ENCODE measurements at places on chromosomes 2 and 18.

GRCh38 chr2:150889141-150889540 lies 372.5 kb downstream of the RBM43 start:
- DNase-seq, result peak; percentile 47

DNA sequence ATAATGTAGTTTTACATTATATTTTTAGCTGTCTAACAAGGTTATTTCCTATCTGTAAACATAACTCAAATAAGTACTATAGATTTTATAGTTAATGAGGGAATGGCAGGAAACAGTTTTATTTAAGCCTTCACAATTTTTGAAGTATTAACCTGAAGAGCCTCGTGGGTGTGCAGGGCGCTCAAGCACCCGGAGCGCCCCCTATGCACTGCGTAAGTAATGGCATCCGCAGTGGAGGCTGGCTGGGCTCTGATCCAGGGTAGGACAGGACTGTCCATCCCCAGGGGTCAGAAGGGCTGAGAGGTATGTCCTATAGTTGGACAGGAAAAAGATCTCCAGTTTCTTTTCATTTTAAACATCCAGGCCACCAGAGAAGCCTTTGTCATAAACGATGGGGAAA lies 8.2 kb upstream of the GBX2 start:
- DNase-seq, result no peak

GRCh38 chr2:197197895-197198311 lies 112.7 kb downstream of the ANKRD44 start:
- DNase-seq, result no peak

DNA sequence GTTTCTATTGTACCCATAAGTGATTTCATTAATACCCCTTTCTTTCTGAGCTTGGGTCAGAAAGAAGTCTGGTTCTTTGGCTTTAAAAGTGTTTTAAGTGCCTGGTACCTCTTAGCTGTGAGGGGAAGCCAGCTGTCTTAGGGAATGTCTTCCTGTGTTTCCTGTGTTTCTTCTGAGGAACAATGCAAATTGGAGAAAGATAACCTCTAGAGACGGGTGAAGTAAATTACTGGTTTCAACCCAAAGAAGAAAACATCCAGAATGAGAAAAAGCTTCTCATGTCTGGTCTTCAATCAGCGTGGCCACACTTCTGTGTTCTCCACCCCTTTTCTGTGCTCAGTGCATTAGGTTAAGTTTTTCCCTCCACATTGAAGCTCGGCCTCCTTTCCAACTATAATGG lies 10.2 kb upstream of the CHN1 start:
- DNase-seq, result no peak

DNA sequence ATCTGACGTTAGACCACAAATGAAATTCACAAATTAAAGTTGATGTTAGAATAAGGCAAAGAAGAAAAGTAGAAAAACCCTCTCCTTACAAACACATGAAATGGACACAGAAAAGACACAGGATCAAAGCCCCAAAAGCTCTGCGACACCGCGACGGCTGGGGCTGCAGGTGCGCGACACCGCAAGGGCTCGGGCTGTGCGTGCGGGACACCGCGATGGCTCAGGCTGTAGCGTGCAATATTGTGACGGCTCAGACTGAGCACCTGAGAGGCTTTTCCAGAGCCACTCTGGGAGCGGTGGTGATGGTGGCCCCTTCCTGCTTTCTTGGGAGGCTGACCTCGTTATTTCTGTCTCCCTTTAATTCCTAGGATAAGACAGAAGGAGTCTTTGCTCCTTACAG lies 256.9 kb downstream of the TWIST2 start:
- DNase-seq, result no peak

DNA sequence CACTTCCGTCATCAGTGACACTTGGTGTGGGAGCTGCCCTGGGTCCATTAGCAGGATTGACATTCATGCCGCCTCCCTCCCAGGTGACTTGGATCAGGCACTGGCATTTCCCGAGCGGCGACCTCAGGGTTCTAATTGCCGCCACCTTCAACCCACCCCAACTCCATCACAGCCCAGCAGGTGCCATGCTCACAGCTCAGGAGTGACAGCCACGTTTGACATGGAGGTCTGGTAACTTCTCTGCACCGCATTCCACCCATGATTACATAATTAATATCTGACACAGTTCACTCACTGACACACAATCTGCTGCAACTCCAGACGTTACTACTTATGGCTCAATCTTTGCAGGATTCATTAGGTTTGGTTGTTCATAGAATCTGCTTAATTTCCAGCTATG lies 450.9 kb upstream of the MYT1L start:
- DNase-seq, result no peak

- DNase-seq, result peak; percentile 95
Observed at GRCh38 chr2:200408428-200409316, 101.2 kb downstream of the KCTD18 start.

DNA sequence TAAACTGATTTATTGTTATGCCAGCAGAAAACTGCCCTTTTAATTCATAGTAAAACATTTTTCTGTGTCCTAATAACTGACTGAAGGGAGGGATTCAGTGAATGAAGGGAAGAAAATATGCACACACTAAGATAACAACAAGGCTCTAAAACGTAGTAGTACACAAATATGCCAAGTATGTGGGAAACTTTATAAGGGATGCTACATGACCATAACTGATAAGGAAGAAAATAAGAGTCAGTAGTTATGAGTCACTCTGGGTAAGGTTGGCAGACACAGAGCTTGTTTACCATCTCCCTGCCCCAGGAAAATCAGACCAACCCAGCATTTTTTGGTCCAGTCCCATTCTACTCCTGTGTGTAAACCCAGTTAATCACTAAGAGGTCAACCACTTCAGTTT lies 124.2 kb downstream of the RPRM start:
- DNase-seq, result peak; percentile 28

GRCh38 chr2:33256162-33256755 lies 220.2 kb upstream of the RASGRP3 start:
- no peak for DNase-seq

GRCh38 chr2:158651358-158652057 lies 143.6 kb upstream of the DAPL1 start:
- no peak for DNase-seq

DNA sequence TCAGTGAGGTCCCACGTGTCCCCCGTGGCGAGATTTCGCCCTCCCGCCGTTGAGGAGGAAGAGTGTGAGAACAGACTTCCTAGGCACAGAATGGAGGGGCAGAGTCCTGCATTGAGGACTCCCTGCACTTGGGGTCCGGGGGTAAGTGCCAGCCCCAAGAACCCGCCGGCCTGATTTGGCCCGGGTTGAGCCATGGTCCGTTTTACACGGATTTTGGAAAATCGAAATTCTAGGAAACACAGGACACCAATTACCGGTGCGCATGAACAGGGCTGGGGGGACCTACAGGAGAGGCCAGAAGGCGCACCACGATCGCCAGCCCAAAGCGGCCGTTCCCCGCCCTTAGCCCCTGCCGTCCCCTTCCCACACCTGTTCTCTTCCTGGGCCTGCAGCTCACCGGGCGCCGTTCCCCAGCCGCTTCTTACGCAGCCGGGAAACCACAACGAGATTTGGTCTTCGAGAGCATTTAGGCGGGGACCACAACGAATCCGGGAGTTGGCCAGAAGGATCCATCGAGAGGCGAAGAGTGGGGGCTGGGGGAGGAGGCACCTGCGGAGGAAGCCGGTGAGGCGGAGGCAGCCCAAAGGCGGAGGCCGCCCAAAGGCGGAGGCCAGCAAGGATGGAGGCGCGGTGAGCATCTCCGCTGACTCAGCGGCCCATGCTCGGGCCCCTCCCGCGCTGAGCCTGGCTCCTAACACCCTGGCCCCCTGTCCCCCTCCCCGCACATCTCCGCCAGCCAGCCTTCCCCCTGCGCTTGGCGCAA lies 464 bp upstream of the TLX2 start:
- no peak for DNase-seq

GRCh38 chr2:174333372-174334277 lies 1.1 kb upstream of the SP9 start:
- no peak for DNase-seq

DNA sequence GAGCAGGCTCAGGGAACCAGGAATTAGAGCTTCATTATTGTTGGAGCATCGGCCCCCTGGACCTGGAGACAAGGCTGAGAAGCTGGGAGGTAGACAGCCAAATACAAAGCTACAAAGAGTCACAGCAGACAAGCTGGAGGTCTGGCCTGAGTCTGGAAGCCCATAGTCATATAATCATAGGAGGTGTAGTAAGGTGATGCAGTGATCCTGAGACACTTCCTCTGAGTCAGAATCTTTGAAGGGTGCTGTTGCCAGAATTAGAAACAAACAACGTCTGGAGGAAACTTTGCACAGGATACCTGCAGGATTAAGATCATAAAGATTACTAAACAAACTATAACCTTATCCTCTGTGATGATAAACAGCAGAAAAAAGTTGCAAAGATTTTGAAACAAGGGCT lies 213.8 kb downstream of the DSC3 start:
- no peak for DNase-seq

GRCh38 chr2:134402410-134402809 lies 148.5 kb downstream of the MGAT5 start:
- peak; percentile 26 for DNase-seq

DNA sequence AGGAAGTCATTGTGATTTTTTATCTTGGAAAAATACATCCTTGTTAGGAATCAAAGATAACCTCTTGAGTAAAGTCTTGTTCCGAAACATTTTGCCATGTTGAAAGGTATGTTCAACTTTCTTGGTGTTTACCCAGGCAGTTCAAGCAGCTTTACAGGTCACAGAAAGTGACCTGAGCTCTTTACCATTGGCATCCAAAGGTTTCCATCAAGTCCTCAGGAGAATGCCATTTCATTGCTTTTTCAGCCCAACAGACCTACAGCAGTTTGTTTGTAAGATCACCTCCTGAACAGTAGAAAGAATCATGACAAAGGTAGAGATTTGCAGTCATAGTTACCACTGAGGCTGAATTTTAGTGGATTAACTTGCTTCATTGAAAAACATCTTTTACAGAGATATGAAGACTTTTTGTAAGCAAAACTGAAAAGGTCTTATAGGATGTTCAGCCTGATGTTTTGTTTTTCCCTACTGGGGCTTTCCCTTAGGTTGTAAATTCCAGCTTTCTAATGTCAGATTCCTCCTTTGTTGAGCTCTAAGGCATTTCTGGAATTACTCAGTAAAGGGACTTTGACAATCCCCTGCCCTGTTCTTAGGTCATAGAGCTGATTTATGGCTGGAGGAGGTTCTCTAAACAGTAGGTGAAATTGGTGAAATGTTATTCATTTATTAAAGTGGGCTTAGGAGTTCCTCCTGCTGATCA lies 236.8 kb upstream of the RBMS1 start:
- DNase-seq, result no peak

DNA sequence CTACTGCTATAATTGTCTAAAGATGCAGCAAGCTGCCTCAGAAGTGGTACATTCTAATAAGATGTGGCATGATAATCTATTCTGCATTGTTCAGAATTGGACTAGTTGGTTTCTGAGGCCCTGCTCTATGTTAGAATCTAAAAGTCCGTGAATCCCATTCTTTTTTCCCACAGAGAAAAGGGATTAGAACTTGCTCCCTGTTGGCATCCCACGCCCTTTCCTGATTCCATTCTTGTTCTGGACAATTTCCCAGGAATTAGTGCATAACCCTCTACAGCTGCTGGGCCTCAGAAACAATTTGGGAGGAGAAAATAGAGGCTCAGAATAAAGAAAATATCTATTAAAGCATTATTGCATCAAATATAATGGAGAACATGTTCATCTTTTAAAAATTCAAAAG lies 282.7 kb downstream of the NRXN1 start:
- peak; percentile 4 for DNase-seq

GRCh38 chr2:66252109-66252508 lies 182.8 kb upstream of the MEIS1 start:
- no peak for DNase-seq

DNA sequence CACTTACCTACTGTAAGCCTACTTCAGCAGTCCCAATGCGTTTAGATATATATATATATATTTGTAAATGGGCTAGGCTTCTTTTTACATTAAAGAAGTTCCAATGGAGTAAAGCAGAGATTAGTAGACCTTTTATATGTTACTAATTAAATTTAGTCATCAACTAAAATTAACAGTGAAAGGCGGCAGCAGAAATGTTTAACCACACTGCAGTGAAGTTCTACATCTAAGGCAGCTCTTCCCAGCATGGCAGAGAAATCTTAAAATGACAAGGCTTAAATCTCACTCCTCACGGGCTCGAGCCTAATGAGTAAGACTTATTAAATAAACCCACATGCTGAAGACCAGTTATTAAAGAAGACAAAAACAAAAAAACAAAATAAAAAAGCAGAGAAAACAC lies 19.1 kb upstream of the KANSL1L start:
- DNase-seq, result no peak

GRCh38 chr2:75222527-75222926 lies 23.2 kb upstream of the TACR1 start:
- no peak for DNase-seq

- DNase-seq, result no peak
Observed at GRCh38 chr18:52822160-52822559, 482.2 kb downstream of the DCC start.

DNA sequence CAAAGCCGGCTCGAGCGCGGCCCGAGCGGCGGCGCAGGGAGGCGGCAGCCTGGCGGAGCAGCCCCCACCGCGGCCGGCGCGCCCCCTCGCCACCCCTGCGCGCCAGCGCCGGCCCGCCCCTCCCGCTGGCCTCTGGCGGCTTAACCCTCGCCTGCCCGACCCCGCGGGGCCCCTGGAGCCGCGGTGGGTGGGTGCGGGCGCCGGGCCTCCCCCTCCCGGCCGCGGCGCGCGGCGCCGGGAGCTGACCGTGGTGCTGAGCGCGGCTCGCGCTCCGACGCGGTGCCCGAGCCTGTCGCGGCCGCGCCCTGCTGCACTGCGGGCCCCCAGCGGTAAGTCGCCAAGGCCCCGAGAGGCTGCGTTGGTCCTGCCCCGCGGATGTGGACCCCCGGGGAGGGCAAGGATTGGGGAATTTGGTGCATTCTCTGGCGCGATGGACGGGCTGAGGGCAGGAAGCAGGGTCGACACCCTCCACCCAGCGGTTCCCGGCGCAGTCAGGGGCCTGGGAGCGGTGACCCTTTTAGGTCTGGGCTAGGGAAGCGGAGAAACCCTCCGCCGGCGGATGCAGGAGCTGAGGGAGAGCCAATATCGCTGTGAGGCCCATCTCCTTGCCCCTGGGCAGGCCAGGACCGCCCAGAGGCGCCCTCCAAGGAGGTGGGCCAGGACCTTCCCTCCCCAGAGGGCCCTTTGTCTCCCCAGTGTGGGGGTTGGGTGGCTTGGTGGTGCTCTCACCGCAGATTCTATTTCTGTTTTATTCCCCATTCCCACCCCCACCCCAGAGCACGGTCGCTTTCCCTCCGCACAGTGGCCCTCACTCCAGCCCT lies 923 bp downstream of the AMER3 start:
- DNase-seq, result no peak

DNA sequence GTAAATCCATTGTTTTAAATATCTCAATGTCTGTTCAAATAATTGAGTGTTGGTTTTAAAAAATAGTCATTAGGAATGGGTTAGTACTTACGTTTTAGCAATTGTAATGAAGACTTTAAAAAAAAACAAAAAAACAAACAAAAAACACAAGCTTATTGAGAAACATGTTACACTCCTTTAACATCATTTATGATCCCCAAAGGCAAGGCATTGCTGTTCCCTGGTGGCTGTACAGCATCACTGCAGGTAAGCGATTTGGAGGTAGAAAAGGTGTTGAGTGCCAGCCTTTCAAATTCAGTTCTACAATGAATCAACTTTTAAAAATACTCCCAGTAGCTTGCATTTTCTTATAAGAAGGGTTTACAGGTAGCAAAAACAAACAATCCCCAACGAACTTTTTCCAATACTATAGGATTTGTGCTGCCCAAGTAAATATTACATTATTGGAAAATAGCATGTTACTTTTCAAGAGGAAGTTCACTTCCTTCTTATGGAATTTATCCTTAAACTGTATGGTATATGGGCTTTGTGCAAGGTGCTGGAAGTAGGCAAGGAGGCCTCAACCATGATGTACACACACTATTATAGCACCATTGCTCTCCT lies 27.5 kb downstream of the CNRIP1 start:
- peak; percentile 11 for DNase-seq
